Substantia nigra (tissue), 51 donors: ENCODE measurements at places on chromosomes 13 and 19.

GRCh38 chr13:111572956-111573761 lies 252.7 kb downstream of the TEX29 start:
- DNase-seq = no peak

DNA sequence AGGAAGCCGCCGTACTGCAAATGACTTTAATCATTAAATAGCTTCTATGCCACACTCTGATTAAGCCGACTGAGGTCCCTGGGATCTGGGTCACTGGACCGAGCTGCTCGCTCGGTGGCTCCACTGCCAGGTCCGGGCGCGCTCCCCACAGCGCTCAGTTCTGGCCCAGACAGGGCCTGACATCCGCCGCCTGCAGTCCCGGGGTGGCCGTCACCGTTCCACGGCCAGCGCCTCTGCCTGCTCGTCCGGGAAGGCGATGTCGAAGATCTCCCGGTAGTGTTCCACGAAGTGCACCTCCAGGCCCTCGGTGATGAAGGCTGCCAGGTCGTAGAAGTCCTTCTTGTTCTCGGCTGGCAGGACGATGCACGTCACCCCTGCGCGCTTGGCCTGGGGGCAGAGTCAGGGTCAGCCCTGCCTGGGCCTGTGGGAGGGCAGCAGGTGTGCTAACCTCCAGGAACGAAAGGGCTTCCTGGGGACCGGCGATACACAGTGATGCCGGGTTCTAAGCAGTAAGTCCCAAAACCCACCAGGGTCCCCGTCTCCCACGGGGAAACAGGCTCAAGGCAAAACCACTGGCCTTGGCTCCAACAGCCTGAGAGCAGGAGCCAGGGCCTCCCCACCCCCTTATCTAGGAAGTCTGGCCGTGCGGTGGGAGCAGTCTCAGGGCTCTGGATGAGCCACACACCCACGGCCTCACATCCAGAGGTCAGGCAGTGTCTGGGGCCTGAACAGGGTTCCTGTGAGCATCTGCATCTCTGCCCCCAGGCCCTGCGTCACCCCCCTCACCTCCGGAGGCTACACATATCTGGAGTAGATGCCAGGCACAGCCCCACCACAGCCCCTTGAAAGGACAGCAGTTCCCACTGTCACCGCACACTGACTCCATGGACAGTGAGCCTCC lies 2.0 kb downstream of the RPL36 start:
- no peak for DNase-seq

- DNase-seq = no peak
These were observed 15.2 kb downstream of the RCBTB1 start for GRCh38 chr13:49569993-49570689.

- no peak for DNase-seq
These were observed 54.0 kb downstream of the FLT1 start for GRCh38 chr13:28440774-28441504.

DNA sequence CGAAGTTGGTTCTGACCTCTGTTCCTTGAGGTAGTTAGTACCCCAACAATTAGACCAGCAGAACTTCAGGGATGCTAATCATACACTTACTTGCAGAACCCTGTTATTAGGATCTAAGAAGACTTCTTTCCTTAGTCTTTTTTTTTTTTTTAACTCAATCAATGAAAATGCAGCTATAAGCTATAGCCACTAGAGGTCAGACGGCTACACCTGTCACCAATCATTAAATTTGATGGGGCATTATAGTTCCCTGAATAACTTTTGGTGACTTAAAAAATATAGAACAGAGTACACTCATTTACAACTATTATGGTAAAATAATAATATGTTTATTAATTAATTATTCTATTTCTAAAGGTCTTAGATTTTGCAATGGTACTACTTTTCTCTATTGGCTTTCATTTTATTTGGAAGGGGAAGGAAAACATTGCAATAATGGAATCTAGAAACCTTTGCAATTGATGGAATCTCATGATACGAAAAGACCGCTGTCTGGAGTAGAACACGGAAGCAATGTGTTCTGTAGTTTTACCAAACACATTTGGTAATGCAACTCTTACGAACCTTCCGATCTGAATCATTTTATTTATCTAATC lies 483.2 kb downstream of the DIAPH3 start:
- no peak for DNase-seq

GRCh38 chr13:44259045-44260027 lies 114.3 kb upstream of the SERP2 start:
- no peak for DNase-seq

DNA sequence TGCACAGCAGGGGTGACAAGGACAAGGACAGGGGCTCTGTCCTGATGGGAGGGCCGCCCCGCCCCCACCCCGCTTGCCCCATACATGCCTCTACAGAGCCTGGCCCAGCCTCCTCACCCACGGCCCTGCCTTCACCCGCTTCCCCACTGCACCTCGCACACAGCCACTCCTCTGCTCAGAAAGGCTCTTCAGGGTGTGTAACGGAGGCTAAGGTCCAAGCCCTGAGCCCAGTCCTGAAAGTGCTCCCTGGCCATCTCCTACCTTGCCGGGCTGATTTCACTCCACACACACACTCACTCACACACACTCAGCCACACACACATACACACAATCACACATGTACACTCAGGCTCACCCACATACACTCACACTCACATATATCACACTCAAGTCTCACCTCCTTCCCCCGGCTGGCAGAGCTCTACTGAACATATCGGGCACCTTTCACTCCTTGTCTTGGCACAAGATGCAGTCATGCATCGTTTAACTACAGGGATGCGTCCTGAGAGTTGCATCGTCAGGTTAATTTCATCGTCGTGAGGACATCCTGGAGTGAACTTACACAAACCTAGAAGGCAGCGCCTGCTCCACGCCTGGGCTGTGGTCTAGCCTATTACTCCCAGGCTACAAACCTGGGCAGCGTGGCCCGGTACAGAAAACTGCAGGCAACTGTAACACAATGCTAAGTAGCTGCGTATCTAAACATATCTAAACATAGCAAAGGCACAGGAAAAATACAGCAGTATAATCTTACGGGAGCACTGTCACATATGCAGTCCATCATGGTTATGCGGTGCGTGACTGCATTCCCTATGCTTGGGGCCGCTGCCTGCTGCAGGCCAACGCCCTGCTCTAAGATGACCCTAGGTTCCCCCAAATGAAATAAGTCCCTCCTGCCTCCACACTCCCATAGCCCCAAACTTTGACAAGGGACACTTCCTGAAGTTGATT lies 13.1 kb downstream of the EPS15L1 start:
- DNase-seq = no peak

DNA sequence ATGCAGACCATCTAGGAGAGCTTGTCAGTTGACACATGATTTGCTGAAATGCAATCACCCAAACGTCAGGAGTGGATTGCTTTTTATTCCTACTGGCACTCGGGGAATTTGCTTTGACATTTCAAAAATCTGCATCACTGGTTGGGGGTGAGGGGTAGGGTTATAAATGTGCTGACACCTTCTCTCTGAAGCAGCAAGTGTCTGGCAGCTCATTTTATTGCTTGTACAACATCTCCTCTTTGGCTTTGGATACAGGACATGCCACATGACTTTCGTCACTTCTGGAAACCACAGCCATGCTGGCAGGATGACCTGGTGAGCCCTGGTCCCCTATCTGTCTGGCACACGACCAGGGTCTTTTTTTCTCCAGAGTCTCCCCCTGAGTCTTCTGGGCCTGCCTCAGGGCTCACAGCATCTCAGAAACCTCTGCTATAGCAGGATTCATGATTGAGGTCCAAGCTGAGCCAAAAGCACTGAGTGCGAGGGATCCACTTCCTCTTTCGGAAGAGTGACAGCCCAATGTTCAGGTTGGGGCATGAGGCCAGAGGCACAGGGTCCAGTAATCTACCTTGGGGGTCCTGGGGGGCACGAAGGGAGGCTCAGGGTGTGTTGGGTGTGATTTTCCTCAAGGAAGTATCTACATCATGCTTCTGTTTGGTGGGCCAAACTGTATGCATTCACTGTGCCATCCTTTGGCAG lies 60.1 kb downstream of the HSPH1 start:
- DNase-seq = no peak

GRCh38 chr19:54255105-54255775 lies 1.8 kb downstream of the LILRB5 start:
- no peak for DNase-seq

DNA sequence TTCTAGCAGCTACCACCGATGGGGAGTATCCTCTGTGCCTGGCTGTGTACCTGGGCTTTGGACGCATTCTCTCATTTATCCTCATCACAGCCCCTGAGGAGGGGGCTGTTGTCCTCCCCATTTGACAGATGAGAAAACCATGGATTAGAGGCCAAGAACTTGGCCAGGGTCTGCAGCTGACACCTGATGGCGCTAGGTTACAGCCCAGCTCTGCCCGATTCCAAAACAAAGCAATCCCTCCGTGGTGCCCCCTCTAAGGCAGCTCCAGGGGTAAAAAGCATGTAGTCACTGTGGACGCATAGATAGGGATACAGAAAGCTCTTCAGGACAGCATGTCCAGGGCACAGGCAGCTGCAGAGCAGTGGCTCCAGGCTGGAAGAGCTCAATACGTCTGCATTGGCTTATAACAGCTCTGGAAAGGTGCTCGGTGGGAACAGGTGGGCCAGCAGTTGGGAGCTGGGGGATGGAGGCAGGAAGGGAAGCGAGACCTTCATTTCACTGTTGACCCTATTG lies 35.4 kb upstream of the UQCRFS1 start:
- no peak for DNase-seq

DNA sequence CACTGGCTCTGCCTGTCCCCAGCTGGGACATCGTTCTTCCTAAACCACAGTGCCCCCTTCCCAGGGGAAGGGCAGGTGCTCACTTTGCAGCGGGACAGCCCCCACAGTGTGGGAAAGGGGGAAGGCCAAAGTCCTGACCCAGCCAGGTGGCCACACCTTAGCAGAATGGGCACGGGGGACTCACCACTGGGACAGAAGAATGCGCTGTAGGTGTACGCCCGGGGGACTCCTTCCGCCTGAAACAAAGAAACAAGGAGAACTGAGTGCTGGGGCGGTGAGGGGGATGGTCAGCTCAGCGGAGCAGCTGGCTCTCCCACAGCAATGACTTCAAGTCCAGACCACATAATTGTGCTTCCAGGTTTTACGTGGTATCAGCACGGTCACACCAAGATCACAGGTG lies 49.4 kb downstream of the F2RL3 start:
- DNase-seq = no peak

DNA sequence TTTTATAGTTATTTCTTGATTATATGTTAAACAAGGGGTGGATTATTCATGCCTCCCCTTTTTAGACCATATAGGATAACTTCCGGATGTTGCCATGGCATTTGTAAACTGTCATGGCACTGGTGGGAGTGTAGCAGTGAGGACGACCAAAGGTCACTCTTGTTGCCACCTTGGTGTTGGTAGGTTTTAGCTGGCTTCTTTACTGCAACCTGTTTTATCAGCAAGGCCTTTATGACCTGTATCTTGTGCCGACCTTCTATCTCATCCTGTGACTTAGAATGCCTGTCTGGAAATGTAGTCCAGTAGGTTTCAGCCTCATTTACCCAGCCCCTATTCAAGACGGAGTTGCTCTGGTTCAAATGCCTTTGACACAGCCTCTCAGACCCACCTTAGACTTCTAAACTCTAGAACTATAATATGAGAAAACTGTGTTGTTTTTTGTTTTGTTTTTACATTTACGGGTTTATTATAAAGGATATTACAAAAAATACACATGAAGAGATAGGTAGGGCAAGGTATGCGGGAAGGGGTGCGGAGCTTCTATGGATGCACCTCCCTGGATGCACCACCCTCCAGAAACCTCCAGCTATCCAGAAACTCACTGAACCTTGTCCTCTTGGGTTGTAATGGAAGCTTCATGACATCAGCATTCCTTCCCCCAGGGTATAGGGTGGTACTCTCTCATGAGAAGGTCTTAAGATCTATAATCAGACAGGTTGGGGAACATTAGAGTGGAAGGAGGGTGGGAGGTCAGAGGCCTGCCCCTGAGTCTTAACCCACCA lies 15.8 kb upstream of the SPRYD7 start:
- no peak for DNase-seq
